ENCODE measurements at places on chromosomes 16 and 17. TPM values are rescaled to one million over a fixed set of nuclear protein-coding genes. Genes with fewer than 3 reads are reported as not detected.

RHBDF2 gene
- 34.5 TPM for total RNA-seq

HAPSTR1 gene
- total RNA-seq = 81.4 TPM

KRT25 gene
- not detected for total RNA-seq

CLEC3A gene
- total RNA-seq = not detected

TBC1D24 gene
- total RNA-seq = 18.1 TPM
